ENCODE measurements at places on chromosomes 4 and X. TPM values are rescaled to one million over a fixed set of nuclear protein-coding genes. Genes with fewer than 3 reads are reported as not detected.

- no peak for DNase-seq
Measured at GRCh38 chr4:113276464-113277170, 227.2 kb downstream of the ANK2 start.

DNA sequence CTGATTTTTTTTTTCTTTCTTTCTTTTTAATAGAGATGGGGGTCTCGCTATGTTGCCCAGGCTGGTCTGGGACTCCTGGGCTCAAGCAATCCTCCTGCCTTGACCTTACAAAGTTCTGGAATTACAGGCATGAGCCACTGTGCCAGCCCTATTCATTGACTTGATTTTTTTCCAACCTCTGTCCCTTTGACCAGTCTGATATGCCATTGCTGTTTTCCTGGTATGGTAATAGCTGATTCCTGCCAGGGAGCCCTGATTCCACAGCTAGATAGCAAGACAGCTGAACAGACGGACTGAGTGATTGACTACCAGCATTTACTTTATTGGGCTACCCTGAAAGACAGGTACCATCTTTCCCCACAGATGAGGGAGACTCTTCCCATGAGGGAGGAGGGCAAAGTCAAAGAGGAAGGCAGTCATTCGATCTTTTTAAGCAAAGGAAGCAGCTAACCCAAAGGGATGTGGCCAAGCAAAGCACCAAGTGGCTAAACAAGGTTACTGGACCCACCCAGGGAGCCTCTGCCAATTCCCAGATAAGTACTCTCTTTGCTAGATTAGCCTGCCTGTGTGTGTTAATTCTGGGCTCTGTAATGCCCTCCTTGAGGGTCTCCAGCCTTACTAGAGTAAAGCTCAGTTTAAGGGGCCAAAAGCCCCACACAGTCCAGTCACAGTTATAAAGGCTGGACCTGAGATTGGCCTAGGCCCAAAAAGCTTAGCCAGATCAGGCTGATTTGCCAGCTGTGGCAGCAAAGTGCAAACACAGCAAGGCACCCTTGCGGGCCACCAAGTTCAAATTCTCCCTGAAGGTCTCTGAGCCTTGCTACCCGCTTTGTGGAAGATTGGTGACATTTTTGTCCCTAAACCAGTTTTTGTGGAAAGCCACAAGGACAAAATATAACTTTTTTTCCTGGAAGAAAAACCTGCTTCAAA is 192.4 kb upstream of the GPC4 start:
- no peak for DNase-seq

Gene NDST3
- not detected for total RNA-seq

- DNase-seq = no peak
Measured at GRCh38 chr4:3009422-3009821, 46.1 kb downstream of the GRK4 start.

- no peak for DNase-seq
Measured at GRCh38 chrX:131067216-131067615, 9.1 kb downstream of the ARHGAP36 start.

Gene COX7B2
- not detected for total RNA-seq

Gene CTAG1B
- not detected for total RNA-seq

Gene PPP1R3F
- 2.4 TPM for total RNA-seq

GRCh38 chr4:114236171-114236769 is 256.8 kb upstream of the ARSJ start:
- DNase-seq = no peak

GRCh38 chr4:82430964-82431745 is 765 bp downstream of the ENOPH1 start:
- DNase-seq = peak; percentile 40

GRCh38 chrX:107629540-107629909 is 1.2 kb downstream of the PRPS1 start:
- DNase-seq = no peak

Gene TEX11
- total RNA-seq = 0.13 TPM
